NCI-H774 (cell line): ENCODE measurements at places on chromosomes 5 and 9.

DNA sequence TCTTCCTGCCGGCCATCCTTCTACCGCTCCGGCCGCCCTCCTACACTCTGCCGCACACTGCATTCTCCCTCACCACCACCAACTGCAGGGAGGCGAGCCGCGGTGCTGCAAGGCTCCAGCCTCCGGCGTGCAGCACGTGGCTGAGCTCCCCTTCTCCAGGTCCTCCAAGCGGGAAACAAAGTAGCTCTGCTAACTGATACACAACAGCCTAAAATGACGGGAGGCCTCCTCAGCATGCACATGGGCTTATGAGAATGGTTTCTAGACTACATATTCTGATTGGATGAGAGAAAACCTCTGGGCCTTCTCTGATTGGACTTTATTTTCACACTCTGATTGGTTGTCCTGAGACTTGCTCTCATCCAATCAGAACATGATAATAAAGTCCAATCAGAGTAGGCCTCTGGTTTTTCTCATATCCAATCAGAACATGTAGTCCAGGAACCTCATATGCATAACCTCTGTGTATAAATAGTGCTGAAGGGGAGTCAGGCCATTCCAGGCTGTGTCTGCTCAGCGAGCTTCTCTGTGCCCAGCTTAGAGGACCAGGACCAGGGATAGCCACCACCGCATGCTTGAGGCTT is 27.0 kb upstream of the ZNF354B start:
- DNase-seq = peak; percentile 13

DNA sequence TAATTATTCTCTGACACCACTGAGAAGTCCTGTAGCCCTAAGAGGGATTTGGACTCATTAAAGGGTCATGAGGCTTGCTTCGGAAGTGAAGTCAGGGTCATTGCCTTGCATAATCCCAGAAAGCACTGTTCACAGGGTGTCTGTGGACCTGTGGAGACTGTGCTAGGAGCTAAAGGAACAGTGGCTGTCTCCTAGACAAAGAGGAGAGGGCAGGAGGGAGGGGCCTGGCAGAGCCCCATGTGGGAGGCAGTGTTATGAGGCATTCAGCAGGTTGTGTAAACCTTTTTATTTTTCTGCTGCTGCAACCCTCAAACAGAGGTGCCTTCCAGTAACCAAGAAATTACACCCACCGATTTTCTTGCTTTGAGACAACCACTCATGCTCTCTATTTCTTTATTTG is 3.3 kb downstream of the TMEM174 start:
- DNase-seq = no peak

- no peak for DNase-seq
Measured at GRCh38 chr5:86917117-86917579, 299.4 kb downstream of the COX7C start.

DNA sequence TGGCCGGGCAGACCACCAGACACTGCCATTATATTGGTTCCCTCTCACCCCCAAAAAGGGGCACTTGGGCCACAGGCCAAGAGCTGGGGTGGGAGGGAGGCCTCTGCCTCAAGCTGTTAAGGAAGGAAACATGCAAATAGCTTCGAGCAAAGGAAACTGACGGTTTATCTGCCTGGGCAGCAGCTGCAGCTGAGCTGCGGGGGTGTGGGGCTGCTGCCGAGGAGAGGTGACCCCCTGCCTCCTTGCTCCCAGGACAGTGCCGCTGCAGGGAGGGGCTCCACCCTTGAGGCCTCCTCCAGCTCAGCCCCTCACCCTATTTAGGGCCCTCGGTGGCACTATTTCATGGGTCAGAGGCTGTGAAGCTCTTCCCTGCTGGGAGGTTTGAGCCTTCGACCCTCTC is 789 bp downstream of the DOK3 start:
- DNase-seq = no peak

DNA sequence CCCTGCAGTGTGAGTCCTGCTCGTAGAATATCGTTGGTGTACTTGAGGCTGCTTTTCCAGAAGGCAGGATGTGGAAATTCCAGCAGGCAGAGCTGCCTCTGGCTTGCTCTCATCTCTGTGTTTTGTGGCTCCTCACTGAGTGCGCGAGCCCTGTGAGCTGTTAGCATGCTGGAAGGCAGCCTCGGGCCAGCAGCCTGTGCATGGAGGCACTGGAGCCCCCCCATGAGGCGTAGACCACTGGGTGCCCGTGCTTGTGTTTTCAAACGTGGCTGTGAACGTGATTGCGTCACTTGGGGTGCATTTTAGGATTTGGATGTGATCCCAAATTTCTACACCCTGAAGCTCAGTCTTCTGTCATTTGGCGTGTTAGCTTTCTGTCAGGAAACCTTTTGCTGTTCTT is 3.2 kb downstream of the WDR5 start:
- DNase-seq = no peak

DNA sequence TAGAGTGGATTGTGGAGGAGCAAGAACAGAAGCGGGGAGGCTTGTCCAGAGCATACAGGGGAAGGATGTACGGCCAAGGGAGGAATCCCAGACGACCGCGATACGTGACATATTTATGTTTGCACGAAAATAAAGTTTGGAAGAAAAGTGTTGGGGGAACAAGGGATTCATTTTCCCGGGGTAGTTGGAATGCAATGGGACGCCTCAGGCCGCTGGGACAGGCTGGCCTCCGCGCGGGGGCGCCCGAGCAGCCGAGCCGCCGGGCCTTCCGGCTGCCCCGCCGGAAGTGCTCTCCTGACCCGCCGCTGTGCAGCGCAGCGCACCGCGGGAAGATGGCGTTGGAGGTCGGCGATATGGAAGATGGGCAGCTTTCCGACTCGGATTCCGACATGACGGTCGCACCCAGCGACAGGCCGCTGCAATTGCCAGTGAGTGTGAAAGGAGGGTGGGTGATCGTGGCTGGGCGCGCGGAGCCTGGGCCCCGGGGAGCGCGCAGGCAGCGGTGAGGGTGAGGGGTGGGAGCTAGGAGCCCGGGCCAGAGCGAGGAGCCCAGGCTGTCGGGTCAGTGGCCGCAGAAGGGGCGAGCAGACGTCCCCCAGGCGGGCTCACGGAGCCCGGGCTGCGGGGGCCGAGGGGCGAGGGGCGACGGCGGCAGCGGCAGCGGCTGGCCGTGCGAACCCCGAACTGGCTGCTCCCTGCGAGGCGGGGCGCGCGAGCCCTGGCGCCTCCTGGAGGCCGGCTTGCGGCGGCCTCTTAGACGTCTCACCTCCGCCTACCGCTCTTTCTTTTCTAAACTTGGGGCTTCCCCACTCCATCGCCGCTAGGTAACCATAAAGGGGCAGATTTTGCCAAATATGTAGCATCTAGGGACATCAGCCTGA is at the start of gene PHAX:
Gene PHAX (plus strand): TSS at position 317 of the 881 bp plus-strand sequence. CDS start 16 bp downstream, at position 333.
- DNase-seq = peak; percentile 76

DNA sequence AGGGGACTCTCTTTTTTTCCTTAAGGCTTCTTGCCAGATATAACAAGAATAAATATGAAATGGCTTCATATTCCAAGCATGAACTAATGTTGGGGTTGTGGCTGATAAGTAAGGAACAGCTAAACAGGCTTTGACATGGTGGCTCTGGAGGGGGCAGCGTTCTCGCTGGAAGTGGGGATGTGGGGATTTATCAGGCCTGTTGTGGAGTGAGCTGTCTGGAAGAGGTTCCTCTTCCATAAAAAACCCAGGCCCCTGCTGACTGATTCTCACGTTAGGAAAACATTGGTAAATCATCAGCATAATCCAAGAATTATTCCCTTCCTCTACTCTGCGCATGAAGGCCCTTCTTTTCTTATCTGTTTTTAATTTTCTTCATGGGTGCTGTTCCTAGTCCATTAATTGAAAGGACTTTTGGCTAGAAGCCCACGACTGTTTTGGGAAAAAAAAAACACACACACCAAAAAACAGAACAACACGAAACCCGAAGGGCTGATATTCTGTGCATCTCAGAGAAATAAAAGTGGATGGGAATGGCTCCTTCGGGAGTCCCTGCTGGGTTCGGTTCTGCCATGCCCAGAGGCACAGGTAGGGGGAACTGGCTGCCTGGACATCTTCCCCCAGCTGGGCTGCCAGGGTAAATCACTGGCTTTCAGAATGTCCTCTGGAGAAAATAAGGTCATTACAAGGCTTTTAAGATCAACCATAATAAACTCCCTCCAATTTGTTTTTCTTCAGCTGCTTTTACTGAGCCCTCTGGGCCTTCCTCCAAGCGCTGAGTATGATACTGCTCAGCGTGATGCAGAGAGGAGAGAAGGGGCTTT is 297.0 kb downstream of the SLIT3 start:
- no peak for DNase-seq

DNA sequence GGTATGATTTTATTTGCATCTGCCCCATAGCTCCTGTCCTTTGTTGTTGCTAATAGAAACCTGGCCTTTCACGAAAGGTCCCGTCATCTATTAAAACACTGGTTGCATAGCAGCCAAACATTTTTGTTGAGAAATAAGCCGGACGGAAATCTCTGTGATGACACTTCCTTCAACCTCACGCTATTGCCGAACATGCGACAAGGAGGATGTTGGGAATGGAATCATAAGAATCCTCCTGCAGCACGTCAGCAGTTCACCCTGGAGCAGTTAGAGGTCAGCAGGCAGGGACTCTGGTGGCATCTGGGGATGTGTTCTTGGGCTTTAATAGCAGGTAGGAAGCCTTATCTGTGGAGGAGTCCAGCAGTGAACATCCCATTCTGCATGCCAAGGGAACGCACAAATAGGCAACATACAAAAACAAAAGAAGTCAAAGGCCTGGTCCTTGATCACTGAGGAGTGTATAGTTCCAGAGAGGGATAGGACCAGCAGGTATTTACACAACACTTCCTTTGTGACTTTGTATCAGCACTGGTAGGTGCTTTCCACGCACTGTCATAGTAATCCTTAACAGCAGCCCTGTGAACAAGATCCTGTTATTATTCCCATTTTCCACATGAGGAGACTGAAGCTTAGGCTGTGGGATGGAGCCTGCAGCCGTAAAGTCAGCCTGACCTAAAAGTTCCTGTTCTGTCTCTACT is 33.4 kb downstream of the ARHGAP26 start:
- no peak for DNase-seq

GRCh38 chr5:170681013-170681433 is 102.5 kb upstream of the GABRP start:
- DNase-seq = no peak
